ENCODE measurements at places on chromosomes 3 and 15.

DNA sequence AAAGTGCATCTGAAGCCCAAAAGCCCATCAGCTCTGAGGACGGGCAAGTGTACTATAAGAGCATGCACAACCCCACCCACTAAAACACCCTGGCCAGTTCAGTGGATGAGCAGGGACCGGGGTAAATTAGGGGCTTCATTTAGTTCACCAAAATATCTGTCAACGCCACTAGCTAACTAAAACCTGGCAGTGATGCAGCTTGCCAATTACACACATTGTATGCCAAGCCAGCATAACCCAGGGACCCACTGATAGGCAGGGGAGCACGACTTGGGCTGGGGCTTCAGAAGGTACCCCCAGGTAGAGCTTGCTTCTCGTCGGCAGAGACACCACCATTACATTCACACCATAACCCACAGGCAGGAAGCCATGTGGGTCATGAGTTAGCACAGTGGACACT, 47.0 kb downstream of the PTPN23 start:
- no peak for DNase-seq

DNA sequence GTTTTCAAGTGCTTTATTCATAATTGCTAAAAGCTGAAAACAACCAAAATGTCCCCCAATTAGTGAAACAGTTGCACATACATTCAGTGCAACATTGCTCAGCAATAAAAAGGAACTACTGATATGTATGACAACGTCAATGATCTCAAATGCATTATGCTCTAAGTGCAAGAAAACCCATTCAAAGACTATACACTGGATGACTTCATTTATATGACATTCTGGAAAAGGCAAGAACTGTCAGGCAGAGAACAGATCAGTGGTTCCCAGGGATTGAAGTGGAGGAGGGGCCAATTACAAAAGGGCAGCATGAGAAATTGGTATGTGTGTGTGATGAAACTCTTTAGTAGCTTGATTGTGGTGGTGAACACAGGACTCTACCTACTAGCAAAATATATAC, 585.6 kb downstream of the TBL1XR1 start:
- DNase-seq: no peak

DNA sequence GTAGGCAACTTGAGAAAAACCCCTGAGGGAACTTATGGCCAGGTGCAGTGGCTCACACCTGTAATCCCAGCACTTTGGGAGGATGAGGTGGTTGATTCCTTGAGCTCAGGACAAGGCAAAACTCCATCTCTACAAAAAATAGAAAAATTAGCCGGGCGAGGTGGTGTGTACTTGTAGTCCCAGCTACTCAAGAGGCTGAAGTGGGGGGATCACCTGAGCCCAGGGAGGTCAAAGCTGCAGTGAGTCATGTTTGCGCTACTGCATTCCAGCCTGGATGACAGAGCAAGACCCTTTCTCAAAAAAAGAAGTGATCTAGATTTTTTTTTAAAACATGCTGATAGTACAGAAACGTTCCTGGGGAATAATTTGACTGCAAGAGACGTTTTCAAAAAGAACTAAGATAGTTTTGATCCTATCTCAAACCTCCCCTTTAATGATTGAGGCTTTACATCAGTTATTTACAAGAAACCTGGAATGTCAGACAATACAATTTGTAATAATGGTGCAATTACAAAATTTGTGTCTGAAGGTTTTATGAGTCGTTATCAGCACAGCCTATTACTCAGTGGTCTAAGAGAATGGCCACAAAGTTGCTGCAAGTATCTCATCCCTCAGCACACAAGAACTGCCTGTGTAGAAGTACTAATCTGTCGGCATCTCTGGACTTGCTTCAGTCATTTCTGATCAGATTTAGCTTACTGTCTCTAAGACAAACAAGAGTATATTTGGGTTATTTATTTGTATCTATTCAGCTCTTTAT, 32.2 kb upstream of the KLHL25 start:
- DNase-seq: no peak

- no peak for DNase-seq
Measured at GRCh38 chr15:39851500-39852092, 68.5 kb downstream of the GPR176 start.

- no peak for DNase-seq
Measured at GRCh38 chr3:48469046-48469915, 22.7 kb downstream of the ATRIP start.

GRCh38 chr15:63344731-63345390, 36.8 kb downstream of the CA12 start:
- peak; percentile 51 for DNase-seq

GRCh38 chr3:9403463-9403862, 6.0 kb downstream of the SETD5 start:
- DNase-seq: no peak

All from NB4 (cell line).